ENCODE measurements at places on chromosomes 3 and 15.

- no peak for DNase-seq
Observed at GRCh38 chr3:182979674-182980191, 605 bp downstream of the DCUN1D1 start.

DNA sequence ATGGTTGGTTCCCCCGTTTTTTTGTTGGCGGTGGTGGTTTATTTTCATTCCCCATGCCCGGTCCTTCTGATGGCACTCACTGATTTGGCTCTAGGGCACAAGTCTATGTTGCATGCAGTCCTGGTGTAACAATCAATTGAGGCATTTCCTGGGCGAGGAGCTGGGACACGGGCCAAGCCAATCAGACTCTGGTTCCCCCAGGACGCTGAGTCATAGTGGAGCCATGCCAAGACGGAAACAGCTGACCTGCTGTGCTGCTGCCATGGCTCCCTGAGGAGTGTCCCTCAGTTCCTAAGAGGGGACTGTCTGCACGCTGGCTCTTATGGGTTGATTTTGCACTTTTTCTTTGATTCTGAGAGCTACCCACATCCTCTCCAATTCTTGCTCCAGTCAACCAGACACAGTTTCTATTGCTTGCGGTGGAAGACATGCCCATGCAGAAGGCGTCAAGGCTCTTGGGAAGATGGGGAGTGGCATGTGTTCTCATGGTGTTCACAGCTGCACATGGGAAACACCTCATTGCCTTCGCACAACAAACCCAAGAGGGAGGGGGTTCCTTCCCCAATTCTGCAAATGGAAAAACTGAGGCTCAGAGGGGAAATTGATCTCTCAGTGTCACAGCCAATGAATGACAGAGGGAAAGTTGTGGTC lies 28.3 kb upstream of the ALDH1L1 start:
- DNase-seq: no peak

DNA sequence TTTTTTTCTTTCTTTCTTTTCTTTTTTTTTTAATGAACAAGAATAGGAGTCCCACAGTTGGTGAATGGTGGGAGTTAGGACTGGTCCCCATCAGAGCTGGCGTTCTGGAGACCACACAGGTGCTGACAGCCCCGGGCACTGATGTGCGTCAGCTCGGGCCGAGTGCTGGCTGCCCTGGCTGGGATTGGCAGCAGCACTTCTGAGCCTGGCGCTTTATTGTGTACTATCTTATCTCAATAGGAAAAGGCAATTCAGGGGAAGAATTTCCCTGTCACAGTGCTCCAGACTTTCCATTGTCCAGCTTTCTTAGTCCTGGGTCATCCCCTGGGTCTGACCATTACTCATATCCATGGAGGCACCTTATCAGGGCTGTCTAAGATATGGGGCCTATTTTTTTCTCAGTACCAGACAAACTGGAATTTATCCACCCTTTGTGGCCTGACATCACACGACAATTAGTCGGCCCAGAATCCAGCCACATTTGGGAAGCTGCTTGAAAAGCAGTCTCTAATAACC lies 54.1 kb downstream of the TMEM44 start:
- no peak for DNase-seq

GRCh38 chr3:49339581-49339940 lies 292 bp downstream of the USP4 start:
- peak; percentile 18 for DNase-seq

DNA sequence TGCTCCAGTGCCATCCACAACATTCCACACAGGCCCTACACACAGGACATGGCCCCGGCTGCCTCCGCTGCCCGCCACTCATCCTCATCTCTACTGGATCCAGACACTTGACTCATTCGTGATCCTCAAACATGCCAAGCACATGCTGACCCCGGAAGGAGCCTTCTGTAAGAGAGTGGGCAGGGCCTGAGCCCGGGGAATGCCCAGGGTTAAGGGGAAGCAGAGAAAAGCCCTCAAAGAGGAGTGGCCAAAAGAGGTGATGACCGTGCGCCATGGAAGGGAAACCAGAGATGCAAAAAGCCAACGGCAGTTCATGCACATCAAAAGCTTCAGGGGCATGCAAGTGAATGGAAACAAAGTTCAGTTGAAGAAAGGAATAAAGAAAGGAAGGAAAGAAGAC lies 46.1 kb downstream of the RFTN1 start:
- peak; percentile 21 for DNase-seq

DNA sequence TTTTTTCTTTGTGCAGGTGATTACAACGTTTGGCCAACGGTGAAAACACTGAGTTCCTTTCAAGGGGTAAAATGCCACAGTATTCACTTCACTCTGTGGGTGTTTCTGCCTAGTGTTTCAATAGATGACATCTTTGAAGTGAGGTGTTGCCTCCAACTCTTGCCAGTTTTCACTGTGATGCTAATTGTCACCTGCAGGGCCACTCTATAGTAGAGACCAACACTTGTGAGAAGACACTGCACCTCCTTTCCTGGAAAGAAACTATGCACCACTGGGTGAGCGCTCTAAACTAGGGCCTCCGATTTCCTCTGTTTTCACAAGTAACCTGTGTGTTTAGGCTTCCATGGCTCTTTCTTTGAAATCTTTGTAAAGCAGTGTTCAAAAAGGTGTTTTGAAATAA lies 98.3 kb downstream of the THRB start:
- no peak for DNase-seq

- DNase-seq: peak; percentile 47
Observed at GRCh38 chr15:34038023-34038870, 757 bp downstream of the AVEN start.

- DNase-seq: no peak
Observed at GRCh38 chr15:80449825-80450224, 45.6 kb downstream of the ARNT2 start.

DNA sequence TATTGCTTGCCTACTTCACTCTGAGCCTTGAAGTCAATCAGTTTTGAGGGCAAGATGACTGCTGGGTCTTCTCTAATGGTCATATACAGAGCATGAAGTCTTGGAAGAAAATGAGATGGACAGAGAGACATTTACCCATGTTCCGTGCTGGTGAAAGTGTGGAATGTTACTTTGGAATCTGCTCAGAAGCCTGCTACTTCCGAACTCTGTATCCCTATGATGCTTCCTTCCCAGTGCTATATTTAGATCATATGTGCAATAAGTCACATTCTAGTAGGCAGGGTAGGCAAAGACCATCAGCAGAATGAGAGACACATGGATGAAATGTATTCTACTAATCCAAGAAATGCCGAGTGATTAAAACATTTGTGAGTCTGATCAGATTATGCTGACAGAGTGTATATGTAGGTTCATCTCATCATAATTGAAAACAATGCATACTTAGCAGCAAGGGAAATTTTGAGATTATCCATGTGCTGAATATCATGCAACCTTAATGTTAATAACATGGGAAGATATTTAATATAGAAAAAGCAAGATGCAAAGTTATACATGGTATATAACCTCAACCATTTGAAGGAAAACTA lies 60.5 kb downstream of the RAB7A start:
- no peak for DNase-seq

DNA sequence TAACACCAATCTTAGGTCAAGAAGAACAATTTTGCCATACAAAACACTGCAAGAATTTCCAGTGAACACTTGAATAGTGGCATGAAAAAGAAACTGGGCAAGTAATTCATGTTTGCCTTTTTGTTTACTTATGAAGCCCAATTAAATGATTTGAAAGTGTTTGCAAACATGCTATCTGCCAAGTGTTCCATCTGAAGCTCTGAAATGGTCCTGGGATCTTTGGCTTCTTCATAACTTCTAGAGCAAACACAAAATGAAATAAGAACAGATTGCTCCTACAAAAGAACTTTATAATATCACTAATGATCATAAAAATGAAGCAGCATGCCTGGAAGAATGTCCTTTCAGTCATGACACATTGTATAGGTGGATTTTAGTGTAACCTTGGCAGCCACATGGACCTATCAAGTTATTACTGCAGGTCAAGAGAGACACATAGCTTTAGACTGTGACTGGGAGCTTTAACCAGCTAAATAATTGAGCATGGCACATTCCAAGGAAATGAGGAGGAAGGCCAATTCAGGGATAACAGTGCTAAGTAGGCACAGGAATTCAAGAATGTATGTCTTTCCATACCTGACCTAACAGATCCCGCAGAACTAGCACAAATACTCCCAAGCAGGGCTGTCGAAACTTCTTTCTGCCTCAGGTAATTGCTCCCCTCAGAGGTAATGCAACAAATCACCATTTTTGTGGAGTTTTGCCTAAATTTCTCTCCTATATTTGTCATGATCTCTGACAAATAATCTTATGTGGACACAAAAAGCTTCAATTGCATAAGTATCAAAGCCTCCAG lies 144.6 kb downstream of the DUT start:
- DNase-seq: no peak

- no peak for DNase-seq
Observed at GRCh38 chr3:12499474-12499873, 15.2 kb downstream of the TSEN2 start.

- no peak for DNase-seq
Observed at GRCh38 chr15:72271895-72272212, 500 bp downstream of the PARP6 start.

DNA sequence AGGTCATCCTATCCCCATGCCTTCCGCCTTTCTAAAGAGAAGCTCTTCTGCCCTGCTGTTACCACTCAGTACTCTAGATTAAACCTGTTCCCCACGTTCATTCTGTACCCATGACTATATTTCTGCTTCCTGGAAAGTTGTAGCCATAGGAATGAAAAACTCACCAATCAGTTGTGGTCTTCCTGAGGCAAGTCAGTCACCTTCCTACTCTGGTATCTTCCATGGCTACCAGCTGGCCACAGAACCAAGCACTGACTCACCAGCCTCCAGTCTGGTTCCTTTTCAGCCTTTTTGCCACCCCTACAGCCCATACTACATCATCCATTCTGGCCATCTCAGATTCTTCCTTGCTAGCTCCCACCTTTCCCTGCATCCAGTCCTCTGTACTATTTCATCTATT lies 46.4 kb downstream of the TMEM44 start:
- DNase-seq: no peak

- DNase-seq: no peak
Observed at GRCh38 chr15:31997711-31998110, 32.6 kb upstream of the CHRNA7 start.

DNA sequence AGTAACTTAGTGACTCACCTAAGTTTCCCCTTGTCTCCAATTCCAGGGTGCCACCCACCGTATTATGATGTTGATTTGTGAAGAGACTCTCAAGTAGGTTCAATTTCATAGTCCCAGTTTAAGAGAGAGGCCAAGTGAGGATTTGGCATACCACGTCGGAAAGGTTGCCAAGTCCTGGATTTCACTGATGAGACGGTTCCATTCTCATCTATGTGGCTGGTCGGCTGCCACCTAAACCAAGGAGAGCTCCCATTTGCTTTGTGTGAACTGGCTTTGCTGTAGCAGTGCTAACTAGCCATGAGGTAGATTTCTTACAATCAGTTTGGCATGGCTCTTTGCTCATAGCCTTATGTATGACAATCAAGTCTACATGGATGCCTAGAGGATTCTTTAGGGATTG lies 653.6 kb downstream of the NLGN1 start:
- no peak for DNase-seq

DNA sequence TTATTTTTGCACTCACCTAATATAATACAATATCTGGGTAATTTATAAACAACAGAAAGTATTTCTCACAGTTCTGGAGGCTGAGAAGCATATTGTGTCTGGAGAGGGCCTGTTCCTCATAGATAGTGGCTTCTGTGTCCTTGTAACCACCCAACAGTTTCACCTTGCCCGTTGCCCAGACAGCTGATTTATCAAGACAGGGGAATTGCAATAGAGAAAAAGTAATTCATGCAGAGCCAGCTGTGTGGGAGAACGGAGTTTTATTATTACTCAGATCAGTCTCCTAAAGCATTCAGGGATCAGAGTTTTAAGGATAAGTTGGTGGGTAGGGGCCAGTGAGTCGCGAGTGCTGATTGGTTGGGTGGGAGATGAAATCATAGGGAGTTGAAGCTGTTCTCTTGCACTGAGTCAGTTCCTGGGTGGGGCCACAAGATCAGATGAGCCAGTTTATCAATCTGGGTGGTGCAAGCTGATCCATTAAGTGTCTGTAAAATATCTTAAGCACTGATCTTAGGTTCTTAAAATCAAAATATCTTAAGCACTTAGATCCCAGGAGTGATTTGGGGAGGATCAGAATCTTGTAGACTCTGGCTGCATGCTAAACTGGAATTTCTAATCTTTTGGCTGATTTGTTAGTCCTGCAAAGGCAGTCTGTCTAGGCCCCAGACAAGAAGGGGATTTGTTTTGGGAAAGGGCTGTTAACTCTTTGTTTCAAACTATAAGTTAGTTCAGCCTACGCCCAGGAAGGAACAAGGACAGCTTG lies 33.9 kb upstream of the C15orf39 start:
- no peak for DNase-seq

DNA sequence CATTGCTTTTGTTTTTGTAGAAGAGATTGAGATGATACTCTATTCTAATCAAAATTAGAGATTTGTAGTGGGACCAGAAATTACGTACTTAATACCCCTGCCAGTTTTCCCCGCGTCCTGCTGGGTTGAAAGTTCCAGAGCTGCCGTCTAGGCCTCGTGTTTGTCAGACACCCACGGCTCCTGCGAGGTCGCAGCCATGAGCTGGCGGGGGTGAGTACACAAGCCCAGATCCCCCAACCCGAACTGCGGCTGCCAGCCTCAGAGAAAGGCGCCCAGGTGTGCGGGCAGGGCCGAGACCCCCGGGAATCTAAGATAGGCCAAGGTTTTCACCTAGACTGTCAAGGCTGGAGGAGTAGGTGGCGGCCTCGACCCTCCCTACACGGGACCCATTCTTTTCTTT lies 26.3 kb downstream of the GPR160 start:
- DNase-seq: no peak

GRCh38 chr3:153442386-153442785 lies 280.4 kb downstream of the RAP2B start:
- no peak for DNase-seq
